ENCODE measurements at places on chromosomes 4 and X.

GRCh38 chr4:177057186-177057585 is 252.5 kb upstream of the NEIL3 start:
- no peak for DNase-seq

DNA sequence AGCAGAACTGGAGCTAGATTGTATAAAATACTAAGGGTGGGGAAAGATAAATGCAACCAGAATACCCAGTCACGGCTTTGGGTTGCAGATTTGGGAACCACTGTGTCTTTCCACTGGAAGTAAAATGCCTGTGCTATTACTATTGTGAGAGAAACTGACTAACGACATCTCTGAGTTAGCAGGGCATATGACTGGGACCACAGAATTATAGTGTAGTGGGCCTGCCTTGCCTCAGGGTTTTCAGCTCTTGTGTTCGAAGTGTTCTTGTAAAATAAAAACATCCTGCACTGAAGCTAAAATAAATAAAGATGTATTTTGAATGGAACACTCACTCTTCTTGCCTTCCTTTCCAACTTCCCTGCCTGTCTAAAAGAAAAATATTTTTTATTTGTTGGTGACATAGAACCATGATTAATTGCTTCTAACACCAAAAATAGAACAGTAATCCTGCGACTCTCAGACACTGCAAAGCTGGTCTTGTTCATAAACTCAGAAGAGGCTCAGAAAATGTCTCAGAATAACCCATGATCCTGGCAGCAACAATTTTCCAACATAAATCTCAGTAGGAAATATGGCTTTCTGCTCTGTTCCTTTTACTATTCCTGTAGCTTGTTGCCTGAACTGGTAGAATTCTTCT is 104.2 kb downstream of the FAM47B start:
- no peak for DNase-seq

- DNase-seq, result no peak
Measured at GRCh38 chr4:76546327-76546726, 111.3 kb downstream of the SHROOM3 start.

GRCh38 chr4:9867751-9868425 is 86.5 kb downstream of the DRD5 start:
- no peak for DNase-seq

DNA sequence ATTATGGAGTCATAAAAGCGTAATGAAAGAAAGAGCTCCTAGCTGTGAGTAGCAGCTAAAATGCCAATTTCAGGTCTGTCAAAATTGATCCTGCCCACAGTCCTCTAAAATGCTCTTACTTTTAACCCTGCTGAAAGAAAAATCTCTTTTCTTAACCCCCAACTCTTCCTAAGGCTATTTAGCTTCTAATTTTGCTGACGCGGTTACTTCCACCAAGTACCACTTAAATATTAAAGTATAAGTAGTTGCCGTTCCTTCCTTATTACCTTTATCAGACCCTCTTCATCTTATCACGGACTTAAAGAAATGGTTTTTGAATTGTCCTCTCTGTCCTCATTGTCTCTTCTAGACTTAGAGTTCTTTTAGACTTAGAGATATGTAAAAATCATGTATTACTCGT is 272.2 kb downstream of the FRMPD4 start:
- DNase-seq, result no peak

- DNase-seq, result peak; percentile 10
Measured at GRCh38 chr4:186104890-186105646, 564 bp downstream of the FAM149A start.

DNA sequence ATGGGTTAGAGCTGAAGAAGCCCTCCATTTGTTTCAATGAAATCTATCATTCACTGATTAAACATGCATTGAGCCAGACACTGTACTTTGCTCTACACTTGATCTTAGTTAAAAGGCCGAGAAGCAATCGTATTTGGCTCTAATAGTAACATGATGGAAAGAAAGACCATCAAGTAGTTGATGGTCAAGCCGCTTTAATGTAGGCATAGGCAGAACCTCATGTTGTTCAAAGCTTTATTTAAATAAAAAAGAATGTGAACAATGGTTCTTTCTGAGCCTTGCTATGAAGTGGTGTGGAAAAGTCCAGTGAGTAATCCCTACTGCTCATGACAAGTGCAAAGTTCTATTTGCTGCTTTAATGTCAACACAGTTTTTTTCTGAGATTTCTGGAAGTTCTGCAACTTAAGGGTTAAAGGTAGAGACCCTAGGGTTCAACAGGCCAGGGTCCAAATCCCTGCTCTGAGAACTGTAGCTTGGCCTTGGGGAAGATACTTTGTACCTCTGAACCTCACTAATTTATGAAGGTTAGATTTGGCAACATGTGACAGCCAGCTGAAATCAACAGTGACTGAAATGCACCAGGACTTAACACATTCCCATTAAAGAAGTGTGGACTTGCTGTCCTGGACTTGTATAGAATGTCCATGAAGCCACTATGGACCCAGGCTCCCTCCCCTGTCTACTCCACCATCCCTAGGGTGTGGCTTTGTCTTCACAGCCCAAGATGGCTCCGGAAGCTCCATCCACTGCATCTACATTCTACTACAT is 17.9 kb upstream of the LAP3 start:
- DNase-seq, result no peak

DNA sequence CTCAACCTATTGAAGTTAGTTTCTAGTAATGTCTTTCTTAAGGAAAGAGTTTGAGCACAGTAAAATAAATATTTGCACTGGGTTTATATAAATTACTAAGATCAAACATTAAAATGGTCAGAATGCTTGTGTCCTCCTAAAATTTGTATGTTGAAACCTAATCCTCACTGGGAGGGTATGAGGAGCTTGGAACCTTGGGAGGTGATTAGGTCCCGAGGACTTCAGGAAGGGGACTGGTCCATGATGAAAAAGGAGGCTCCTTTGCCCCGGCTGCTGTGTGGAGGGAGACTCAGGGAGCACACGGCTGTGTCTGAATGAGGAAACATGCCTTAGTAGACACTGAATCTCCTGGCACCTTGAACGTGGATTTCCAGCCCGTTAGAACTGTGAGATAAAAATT is 221.9 kb downstream of the TENM3 start:
- no peak for DNase-seq

GRCh38 chrX:40632199-40632598 is 9.0 kb downstream of the MPC1L start:
- DNase-seq, result no peak
